Left lung (tissue), 14 donors: ENCODE measurements at places on chromosomes 7 and 10. TPM values are rescaled to one million over a fixed set of nuclear protein-coding genes. Genes with fewer than 3 reads are reported as not detected.

The ABCA13 gene
- 1.4 TPM for polyA plus RNA-seq

The ADCYAP1R1 gene
- polyA plus RNA-seq, result 1.5 TPM

DNA sequence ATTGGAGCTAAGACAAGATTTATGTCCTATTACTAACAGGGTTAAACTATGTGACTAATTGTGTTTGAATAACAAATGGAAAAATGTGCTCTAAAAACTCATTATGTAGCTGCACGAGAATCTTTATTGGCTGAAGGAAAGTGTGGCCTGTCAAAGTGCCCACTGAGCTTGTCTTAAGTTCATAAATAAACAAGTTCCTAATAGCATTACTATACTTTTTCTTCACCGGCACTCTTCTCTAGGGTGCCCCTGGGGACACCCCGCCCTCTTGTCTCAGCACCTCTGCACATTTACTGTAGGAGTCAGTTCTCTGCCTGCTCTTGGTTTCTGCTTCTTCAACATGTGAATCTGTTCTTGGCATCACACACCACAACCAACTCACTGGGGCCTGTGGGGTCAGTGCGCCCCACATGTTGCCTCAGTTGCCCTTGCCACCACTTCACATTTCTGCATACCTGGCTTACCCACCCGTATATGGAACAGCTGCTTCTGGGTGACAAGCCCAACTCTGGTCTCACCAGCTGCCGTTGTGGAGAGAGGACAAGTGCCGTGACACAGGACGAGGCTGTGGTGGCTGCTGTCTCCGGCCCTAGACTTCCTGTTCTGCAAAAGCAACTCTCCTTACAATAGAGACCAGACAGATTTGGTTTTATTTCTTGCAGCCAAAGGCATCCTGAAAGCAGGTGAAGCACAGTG, 96.3 kb upstream of the DDC start:
- no peak for DNase-seq

GRCh38 chr7:98760201-98760651, 109.6 kb downstream of the TMEM130 start:
- no peak for DNase-seq

DNA sequence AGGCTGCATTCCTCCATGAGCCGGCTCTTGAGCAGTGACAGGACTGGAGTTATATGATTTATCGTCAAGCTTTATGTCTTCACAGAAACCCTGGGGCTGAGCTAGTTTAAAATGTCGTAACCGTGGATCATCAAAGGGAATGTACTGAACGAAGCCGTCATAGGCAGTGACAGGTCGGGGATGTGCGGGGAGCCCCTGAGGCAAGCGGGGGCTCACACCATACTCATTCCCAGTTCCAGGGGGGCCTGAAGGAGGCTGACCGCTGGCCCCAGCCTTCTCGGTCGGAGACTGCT, 30.7 kb downstream of the JCAD start:
- DNase-seq, result no peak

DNA sequence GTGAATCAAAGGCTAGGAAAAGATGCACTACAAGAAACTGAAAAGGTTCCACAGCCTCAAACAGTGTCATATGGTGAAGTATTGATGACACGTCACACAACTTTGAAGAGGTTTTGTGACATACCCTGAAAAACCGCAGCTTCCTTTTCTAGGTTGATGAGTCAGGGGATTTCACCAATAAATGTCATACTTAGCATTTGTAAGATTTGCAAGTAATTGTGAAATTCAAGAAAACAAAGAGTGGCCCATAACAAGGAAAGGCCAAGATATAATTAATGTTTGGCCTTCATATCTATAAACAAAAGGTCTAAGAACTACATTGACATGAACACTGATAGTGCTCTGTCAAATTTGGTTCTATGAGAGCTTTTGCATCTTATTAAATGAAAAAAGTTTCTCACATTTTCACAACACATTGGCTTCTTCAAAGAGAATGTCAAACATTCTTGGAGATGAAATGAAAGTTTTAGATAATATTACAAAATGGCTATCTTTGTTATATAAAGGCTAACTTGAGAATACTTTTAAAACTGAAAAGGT, 62.0 kb upstream of the NAMPT start:
- no peak for DNase-seq

GRCh38 chr7:6433784-6434615, 13.8 kb downstream of the DAGLB start:
- no peak for DNase-seq
